Posterior cingulate gyrus (tissue), 11 donors: ENCODE measurements at places on chromosomes 16 and 17.

DNA sequence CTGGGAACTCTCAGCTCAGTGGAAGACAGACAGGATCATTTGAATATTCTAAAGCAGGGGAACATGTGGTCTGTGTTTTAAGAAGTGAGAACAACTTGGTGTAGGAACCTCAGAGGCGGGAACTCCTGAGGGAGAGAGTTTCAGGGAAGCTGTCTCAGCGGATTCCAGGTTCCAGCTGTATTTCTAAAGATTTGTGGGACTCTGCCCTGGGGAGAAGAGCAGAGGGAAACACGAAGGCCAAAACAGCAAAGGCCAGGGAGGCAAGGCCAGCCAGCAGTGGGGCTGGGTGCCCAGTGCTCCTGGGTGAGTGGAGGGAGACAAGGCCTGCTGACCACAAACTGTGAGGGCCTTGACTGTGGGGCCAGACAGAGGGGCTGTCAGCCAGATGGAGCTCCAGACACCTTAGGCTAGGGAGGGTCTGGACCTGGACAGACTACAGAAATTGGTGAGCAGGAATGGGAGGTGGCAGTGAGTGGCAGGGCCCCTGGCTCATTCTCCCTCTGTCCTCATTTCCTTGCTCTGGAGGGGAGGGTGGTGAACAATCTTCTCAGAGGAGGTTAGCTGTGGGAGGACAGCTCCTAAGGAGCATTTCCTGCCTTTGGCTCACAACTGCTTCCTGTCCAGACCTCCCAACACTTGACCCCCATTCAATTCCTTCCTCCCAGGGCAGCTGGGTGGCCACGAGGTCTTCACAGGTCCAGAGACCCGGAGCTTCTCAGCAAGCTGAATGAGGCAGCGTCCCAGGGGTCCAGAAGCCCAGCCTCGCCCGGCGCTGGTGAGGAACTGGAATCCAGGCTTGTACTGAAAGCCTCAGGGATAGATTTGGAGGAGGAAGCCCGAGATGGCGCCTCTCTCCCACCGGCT is 21.0 kb upstream of the FZD2 start:
- no peak for DNase-seq

DNA sequence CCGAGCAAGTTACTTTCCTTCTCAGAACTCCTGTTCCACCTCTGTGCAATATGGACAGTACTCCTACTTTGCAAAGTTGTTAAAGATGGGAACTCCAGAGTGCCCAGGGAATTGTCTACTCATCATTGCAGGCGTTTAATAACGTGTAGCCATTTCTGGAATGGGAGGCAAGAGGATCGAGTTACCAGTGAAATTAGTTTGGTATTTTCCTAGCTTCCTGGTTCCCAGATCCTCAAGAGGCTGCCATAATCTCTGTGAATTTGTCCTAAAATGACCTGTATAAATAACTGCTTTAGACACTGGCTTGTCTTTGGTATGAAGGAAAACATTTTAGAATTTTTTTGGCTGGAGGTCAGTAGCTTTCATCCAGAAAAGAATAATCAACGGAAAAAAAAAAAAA is 27.7 kb downstream of the WWOX start:
- DNase-seq, result no peak

GRCh38 chr17:53543472-53543871 is 279.3 kb upstream of the KIF2B start:
- no peak for DNase-seq

DNA sequence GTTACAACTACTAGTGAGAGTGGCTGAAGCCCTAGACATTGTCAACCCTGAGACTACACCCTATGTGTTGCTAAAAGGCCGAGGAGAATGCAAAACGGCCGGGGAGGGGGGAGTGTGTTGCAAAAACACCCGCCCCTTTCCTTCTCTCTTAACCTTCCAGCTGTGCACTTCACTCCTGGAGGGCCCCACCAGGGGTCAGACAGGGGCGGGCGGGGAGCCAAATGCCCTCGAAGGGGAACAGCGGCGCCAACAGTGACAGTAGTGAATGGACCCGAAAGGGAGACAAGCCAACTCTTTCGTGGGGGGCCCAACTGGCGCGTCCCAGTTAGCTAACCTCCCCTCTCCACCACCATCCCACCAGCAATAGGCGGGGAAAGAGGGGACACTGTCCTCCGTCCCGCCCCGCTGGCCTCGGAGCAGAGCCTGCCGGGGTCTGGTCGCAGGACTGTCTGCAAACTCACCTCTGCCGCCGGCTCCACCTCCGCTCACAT is 352 bp downstream of the MARF1 start:
- peak; percentile 12 for DNase-seq

GRCh38 chr16:57045694-57046381 is 46.5 kb upstream of the CPNE2 start:
- peak; percentile 72 for DNase-seq

GRCh38 chr16:23826528-23827045 is 9.2 kb upstream of the PRKCB start:
- no peak for DNase-seq

- DNase-seq, result no peak
These were observed 53.9 kb upstream of the ERN1 start for GRCh38 chr17:64183815-64184214.

DNA sequence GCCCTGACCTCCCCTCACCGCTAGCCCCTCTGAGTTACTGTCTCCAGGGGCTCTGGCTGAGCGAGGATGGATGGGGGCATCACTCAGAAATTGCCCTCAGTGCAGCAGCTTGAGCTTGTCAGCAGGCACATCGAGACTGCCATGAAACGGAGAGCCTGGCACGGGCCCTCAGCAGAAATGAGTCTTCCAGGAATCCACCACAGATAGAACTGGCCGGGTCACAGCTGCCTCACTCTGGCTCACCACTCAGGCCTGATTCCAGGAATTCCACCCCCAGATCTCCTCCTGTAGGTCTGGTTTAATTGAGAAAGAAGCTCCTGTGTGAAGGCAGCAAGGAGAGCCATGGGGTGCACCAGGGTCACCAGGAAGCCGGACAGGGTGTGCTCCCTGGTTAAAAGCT is 85.5 kb downstream of the GSG1L start:
- peak; percentile 80 for DNase-seq

DNA sequence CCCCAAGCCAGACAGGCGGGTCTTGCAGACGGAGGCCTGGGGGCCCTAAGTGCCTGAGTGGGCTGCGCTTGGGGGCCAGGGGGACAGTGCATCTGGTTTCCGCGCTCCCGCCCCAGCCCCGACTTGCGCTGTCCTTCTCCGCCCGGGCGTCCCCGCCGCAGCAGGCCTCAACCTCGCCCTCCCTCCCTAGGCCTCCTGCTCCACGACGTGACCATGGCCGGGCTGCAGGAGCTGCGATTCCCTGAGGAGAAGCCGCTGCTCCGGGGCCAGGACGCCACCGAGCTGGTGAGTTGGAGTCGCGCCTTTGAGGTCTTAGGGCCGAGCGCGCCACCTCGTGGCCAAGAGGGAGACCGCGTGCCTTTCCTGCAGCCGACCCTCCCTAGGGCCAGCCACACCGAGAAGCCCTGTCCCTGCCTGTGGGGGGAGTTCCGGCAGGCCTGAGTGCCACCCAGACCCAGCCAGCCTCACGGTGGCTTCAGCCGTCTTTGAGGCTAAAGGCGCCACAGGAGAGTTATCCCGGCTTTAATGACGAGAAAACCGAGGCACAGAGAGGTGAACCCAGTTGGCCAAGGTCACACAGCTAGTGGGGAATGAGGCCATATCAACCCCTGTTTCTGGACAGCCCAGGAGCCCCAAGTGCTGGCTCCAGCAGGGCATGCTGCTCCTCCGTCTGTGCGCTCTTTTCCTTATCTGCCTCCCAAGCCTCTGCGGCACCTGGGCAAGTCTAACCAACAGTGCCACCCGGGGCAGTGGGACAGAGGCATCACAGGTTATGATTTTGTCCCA is 12.2 kb upstream of the NDRG4 start:
- peak; percentile 81 for DNase-seq

- DNase-seq, result no peak
These were observed 236.0 kb downstream of the IRF8 start for GRCh38 chr16:86134802-86135461.

GRCh38 chr17:82153745-82154375 is 55.8 kb upstream of the FASN start:
- DNase-seq, result peak; percentile 78

DNA sequence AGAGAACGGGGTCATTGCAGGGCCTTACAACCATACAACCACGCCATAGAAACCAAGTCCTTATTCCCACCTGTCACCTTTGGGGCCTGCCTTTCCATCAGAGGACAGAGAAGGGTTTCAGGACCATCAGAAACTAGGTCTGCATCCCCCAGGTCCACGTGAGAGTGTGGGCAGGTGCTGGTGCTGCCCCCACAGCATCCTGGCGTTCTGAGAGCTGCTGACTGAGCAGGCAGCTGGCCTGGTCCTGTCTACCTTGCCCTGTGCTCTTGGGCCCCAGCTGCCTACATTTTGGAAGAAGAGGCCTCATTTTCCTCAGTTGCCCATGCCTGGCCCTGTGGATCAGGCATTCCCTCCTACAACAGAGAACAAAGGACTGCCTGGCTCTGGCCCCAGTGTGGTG is 21.6 kb downstream of the ZNF276 start:
- DNase-seq, result no peak

DNA sequence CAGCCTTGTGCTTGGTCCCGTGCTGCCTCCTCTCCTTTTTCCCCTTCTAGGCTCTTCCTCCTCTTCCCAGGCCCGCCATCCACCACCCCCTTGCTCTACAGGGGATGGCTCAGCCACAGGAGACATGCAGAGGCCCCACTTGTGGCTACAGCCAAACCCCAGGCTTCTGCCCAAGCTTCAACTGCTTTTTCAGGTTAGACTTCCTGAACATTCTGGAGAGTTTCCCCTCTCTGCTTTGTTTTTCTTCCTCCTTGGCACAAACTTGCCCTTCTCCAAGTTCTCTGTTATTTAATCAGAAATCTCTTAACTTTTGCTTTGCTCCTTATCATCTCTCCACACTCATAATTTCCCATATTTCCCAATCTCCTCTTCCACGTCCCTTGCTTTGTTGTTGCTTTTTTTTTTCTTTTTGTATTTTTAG is 18.3 kb upstream of the HAS3 start:
- DNase-seq, result peak; percentile 39

- no peak for DNase-seq
These were observed 211.3 kb downstream of the CCDC182 start for GRCh38 chr17:57533684-57534305.

- DNase-seq, result peak; percentile 74
These were observed 1.1 kb upstream of the NXN start for GRCh38 chr17:980406-981291.

GRCh38 chr16:68382296-68382718 is 66.0 kb downstream of the SMPD3 start:
- DNase-seq, result no peak

GRCh38 chr16:85420501-85421337 is 192.4 kb upstream of the GSE1 start:
- peak; percentile 22 for DNase-seq

DNA sequence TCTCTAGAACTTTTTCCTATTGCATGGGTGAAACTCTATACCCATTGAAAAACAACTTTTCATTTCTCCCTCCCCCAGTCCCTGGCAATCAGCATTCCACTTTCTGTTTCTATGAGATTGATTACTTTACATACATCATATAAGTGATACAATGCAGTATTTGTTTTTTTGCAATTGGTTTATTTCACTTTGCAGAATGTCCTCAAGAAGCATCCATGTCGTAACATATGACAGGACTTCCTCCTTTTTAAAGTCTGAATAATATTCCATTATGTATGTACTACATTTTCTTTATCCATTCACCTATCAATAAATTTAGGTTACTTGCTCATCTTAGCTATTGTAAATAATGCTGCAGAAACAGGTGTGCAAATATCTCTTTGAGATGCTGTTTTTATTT is 8.8 kb downstream of the IL21R start:
- DNase-seq, result no peak

- DNase-seq, result no peak
These were observed 45.5 kb downstream of the TMEM132E start for GRCh38 chr17:34624767-34625383.

DNA sequence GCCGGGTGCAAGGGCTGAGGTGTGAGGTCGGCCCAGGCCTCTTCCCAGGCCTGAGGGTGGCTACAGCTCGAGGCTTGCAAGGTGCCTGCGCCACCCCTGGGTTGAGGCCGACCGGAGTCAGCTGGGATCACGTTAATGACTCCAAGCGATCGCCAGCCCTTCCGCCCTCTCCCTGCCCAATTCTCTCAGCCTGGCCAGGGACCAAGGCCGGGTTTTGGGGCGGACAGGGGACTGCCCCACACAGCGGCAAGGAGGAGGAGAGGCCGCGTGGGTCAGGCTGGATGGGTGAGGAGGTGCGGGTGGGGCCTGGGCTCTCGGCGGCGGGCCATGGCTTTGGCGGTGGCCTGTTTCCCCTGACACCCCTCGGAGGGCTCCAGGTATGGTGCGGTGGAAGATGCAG is 3.2 kb upstream of the WDR24 start:
- no peak for DNase-seq

DNA sequence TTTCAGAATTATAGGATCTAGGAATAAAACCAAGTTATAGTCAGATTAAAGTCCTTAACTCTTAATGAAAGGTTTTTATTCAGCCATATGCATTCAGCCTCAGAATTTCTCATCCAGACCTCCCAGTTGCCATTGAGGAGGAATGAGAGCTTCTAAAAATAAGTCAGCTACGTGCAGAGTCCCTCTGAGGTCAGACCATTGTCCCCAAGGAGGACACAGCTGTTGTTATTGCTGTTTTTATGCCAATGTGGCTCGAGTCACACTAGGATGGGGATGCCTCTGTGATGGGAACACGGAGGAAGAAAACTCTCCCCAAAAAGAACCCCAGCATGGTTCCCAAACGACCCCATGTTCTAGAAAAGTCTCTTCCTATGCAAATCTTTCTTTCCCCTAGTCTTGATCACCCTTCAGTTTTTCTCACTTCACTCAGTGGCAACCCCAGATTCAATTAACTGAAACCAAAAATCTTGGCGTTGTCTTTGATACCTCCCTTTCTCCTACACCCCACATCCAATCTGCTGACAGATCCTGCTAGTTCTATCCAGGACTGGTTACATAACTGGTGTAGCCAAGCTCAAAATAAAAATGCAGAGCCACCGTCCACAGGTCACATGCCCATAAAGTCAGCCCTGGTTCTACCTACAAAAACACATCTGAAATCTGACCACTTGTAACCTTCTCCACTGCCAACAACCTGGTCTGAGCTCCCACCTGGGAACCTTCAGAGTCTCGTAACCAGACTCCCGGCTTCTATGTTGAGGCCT is 138.2 kb upstream of the ERCC4 start:
- no peak for DNase-seq

- DNase-seq, result no peak
These were observed 1.7 kb downstream of the RABEP1 start for GRCh38 chr17:5283571-5284315.

DNA sequence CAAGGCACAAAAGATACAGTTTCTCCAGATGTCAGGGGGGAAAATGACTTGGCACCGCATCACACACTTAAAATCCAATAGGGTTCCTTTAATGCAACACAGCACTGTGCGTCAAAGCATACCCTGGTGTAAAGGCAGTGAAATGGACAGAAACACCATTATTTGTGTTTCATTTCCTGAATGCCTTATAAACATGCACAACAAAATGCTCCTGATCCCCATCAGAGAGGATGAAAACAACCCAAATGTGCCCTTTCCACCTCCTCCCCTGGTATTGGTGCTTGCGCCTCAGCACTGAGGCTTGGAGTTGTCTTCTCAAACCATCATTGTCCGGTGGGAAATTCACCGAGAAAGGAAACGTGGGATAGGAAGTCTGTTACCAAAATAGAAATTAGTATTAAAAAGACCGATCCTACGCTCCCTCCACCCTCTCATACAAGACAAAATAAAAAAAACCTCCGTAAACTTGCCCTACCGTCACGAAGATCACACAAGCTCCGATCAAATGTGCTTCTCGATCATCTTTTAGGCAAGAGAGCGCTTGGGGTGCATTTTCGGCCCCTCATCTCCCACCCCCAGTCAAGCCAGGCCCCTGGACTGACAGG is 722 bp downstream of the CDC27 start:
- DNase-seq, result no peak

- no peak for DNase-seq
These were observed 46.6 kb downstream of the STH start for GRCh38 chr17:46045639-46046038.
